ENCODE measurements at places on chromosomes 6 and 20.

DNA sequence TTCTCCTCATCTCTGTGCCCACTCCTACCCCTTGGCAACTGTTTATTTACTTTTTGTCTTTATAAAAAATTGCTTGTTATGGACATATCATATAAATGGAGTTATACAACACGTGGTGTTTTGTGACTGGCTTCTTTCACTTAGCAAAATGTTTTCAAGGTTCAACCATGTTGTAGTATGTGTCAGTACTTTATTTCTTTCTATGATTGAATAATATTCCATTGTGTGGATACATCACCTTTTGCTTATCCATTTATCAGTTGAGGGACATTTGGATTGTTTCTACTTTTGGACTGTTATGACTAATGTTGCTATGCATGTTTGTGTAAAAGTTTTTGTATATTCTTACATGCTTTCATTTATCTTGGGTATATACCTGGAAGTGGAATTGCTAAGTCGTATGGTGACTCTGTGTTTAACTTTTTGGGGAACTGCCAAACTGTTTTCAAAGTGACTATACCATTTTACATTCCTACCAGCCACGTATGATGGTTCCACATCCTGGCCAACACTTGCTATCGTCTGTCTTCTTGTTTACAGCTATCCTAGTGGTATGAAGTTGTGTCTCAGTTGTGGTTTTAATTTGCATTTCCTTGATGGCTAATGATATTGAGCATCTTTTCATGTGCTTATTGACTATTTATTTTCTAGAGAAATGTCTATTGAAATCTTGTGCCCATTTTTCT, 84.4 kb downstream of the SLX4IP start:
- no peak for DNase-seq

DNA sequence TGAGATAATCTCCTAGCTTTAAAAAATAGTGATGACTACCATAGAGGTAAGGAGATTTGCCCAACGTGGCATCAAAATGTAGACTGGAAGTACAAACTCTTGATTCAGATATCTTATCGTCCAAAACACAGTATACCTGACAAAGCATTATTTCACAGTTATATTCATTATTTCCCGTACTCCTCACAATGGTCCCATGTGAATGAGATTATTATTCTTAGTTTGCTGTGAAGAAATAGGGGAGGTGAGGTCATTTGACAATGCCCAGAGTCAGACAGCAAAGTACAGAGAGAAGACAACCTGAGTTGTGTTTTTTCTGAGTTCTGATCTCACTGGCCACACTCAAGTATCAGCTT, 1.2 kb upstream of the TFB1M start:
- DNase-seq: no peak

DNA sequence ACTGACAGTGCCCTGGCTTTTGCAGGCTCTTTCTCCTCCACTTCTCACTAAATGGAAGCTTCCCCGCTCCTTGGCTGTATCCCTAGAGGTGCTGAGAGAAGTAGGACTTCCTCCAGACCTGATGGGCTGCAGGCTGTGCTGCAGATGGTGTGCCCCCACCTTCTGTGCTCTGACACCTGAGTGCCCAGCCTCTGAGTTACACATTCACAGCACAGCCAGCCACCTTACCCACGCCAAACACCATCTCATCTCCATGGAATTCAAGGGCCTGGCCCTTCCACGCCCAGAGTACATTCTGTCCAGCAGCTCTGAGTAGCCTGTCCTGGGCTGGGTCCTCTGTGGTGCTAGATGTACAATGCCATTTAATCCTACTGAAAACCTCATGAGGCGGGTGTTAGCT, 5.3 kb downstream of the SFTA2 start:
- no peak for DNase-seq

- DNase-seq: no peak
Measured at GRCh38 chr6:132490024-132490423, 22.9 kb downstream of the STX7 start.

GRCh38 chr6:159163901-159164370, 5.3 kb upstream of the FNDC1 start:
- no peak for DNase-seq

- no peak for DNase-seq
Measured at GRCh38 chr6:169905041-169905807, 153.8 kb downstream of the ERMARD start.

DNA sequence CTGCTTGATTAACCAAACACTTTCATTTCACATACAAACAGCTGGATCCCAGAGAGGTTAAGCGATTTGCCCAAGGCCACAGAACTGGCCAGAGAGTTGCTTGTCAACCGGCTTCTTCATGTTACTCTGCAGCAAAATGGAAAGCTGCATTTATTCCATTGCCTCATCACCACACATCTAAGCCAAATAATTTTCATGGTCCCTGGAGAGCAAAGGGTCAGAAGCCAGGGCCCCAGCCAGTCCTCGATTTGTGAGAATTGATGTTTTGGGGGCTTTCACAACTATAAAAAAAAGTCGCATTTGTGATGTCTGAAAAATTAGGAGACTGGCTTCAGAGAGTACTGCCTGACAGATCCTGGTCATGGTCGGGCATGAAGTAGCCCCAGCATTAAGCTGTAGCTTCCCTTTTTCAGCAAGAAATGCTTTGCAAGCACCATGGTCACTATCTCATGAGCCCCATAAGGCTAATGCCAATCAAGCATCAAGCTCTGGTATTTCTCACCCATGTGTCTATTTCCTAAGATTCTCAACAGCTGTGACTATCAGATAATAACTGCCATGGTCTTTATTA, 95.8 kb downstream of the BANF2 start:
- no peak for DNase-seq

- DNase-seq: no peak
Measured at GRCh38 chr6:146582857-146583256, 15.9 kb upstream of the ADGB start.

DNA sequence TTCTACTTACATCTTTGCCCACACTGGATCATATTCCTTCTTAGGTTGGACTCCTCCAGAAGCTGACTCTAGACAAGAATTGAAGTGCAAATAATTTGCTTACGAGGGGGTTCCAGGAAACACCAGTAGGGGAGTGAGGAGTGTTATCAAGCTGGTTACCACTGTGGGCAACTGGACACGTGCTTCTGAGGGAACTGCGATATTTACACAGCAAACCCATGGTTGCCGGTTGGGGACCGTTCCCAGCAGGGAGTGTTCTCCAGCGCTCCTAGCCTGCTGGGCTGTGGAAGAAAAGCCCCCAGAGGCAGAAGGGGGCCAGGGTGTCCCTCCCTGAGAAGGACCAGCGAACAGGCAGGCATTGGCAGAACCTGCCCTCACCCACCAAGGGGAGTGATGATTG, 21.7 kb downstream of the MDFI start:
- DNase-seq: no peak

- DNase-seq: no peak
Measured at GRCh38 chr6:106963544-106963943, 11.0 kb downstream of the CD24 start.

GRCh38 chr6:162179196-162179951, 548.2 kb downstream of the PRKN start:
- DNase-seq: no peak

DNA sequence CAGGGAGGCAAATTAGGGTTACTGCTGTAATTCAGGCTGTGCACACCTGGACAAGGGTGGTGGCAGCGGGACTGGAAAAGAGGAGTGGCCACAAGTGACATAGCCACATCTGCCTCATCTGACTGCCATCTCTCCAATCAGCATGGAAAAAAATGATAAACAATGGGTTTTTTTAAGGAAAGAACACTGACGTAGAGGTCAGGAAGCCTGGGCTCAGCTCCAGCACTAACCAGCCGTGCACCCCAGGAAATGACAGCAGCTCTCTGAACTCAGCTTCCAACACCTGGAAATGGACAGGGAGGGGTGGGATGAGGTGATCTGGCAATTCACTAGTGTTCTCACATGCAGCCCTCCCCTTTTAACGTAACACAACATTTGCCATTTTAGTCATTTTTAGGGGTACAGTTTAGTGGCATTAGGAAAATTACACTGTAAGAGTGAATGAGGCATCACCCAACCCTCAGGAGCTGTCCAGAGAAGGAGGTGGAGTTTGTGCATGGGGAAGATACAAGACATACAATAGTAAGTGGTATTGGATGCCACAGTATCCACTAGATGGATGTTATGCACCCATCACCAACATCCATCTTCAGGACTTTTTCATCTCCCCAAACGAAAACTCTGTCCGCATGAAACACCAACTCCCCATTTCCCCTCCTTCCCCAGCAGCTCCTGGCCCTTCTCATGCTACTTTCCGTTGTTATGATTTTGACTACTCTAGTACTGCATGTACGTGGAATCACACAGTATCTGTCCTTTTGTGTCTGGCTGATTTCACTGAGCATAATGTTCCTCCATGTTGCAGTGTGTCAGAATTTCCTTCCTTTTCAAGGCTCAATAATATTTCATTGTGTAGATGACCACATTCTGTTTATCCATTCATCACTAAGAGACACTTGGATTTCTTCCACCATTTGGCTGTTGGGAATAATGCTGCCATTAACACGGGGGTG, 215.5 kb upstream of the ECI2 start:
- no peak for DNase-seq

DNA sequence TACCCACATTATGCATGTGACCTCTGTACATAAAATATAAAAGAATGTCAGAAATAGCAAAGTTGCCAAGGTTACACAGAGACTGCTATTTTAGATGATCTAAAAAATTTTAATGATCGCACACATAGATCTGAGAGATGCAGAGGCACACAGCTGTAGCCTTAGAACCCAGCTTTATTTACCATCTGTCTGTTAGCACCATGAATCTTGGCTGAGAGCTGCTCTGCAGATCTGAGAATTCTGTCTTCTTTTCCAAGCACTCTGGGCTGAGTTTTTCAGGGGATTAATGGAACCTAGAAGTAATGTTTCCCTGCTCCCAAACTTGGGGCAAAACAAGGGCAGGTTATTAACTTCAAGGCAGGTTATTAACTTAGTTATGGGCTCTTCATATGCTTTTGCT, 248.7 kb upstream of the JAG1 start:
- DNase-seq: no peak

DNA sequence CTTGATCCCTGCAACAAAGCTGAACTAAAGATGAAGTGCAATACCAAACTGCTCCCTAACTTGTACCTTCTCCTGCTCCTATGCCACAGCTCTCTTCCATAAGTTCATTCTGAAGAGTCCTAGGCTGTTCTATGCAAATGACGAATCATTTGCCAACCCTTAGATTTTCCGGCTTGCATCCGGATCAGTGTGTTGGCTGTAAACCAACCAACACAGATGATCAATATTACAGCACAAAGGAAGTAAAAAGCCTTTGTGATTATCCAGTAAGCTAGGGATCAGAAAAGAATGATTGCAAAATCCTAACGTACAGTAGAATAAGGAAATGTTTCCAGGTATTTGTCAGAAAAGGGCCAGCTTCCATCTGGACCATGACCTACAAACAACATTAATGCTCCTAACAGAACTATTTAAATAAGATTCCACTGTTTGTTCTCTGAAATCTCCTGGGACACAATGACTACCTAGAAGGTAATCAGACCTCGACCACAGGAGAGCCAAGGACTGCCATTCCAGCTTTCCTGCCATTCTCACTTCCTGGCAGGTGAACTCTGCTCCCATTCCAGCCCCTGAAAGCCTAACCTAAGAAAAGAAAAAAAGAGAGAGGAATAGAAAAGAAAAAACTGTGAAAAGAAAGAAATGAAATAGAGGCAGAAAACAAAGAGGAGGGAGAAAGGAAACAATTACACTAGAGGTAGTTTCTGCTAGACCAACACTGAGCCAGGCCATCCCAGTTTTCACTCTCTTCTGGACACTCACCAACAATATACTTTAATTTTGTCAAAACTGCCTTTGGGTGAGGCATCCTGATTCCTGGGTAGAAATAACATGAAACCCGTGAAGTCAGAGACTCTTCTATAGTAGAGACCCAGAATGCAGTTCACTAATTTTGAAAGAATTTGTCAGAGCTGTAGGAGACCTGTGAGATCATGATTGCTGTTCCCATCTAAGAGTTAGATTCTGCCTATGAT, 19.7 kb downstream of the GMDS start:
- no peak for DNase-seq

DNA sequence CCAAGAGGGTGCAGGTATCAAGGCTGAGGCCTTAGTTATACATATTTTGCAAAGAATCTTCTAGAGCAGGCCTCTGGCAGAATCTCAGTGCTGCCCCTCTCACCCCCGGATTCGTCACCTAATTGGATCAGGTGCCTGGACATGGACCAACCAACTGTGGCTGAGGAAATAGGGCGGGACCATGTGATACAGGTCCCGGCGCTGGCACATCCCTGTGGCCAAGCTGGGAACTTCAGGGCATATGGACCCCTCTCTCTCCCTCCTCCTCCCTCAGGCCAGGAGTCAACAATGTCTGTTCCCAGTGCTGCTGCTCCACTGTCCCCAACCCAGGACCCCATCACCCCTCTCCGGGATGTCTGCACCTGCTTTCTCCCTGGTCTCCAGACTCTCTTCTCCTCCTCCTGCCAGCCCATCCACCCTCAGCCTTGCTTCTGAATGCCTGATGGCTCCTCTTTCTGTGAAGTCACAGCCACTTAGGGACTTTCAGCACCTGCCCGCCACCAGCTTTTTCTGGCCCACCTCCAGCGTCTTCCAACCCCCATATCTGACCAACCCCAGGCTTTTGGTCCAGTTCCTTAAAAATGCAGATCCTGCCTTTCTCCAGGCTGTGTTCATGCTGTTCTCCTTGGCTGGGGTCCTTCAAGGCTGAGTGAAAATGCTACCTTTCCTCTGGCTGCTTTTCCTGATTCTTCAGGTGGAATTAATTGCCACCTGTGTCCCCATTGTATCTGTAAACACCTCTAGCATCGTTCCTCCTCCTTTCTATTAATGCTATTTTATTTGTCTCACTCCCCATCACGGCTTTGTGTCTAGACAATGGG, 19.0 kb upstream of the MLN start:
- no peak for DNase-seq

GRCh38 chr6:18263418-18264218, 712 bp downstream of the DEK start:
- no peak for DNase-seq

- DNase-seq: no peak
Measured at GRCh38 chr6:84425971-84426705, 198.7 kb upstream of the CEP162 start.

GRCh38 chr20:9329355-9330101, 184.9 kb upstream of the LAMP5 start:
- DNase-seq: no peak

- no peak for DNase-seq
Measured at GRCh38 chr6:110357664-110358552, at the start of gene METTL24. Gene METTL24 (minus strand): TSS chr6:110358349. CDS start chr6:110358272, 77 bp downstream.

Measured in activated T-cell treated with anti-CD3 and anti-CD28 coated beads for 1 hour (primary cell).